ENCODE measurements at places on chromosomes 4 and X.

DNA sequence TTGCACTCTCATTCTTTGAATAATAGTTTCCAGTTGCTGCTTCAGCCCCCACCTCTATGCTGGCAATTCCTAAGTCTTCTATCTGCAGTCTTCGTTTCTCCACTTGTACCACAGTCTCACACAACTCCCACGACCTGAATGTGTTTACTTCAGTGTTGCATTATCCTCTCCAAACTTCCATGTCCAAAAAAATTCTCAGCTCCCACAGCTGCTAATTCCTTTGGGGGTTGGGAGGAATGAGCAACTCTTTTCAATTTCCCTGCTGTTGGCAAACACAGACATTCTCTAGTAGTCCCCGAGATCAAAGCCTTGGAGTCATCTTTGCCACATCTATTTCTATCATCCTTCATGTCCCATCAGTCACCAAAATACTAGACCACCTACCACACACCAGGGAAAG is 14.4 kb upstream of the CDS1 start:
- no peak for DNase-seq

- DNase-seq, result no peak
These were observed 177.3 kb upstream of the FAT1 start for GRCh38 chr4:186900984-186901383.

GRCh38 chr4:182222766-182223165 is 20.4 kb upstream of the TENM3 start:
- DNase-seq, result no peak

DNA sequence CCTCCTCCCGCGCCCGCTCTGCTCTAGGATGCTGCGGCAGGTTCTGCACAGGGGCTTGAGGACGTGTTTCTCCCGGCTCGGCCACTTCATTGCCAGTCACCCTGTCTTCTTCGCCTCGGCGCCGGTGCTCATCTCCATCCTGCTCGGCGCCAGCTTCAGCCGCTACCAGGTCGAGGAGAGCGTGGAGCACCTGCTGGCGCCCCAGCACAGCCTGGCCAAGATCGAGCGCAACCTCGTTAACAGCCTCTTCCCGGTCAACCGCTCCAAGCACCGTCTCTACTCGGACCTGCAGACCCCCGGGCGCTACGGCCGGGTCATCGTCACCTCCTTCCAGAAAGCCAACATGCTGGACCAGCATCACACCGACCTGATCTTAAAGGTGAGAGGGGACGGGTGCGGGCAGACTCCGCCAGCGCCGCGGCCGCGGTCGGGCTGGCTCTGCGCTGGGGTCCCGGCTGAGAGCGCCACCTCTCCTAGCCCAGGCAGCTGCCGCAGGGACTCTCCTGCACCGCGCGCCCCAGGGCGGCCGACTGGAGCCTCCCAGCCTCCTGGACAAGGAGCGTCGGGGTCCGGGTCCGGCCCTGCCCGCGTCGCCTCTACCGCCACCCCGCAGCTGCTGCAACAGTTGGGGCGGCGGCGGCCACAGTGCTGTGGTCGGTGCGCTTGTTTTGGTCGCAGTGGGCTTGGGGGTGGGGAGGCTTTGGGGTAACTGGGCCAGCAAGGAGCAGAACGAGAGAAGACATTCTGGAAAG is at the start of gene PTCHD1:
PTCHD1 (plus strand) TSS at position 2 of the 752 bp plus-strand sequence; CDS start at position 29, 27 bp downstream.
- DNase-seq, result no peak

DNA sequence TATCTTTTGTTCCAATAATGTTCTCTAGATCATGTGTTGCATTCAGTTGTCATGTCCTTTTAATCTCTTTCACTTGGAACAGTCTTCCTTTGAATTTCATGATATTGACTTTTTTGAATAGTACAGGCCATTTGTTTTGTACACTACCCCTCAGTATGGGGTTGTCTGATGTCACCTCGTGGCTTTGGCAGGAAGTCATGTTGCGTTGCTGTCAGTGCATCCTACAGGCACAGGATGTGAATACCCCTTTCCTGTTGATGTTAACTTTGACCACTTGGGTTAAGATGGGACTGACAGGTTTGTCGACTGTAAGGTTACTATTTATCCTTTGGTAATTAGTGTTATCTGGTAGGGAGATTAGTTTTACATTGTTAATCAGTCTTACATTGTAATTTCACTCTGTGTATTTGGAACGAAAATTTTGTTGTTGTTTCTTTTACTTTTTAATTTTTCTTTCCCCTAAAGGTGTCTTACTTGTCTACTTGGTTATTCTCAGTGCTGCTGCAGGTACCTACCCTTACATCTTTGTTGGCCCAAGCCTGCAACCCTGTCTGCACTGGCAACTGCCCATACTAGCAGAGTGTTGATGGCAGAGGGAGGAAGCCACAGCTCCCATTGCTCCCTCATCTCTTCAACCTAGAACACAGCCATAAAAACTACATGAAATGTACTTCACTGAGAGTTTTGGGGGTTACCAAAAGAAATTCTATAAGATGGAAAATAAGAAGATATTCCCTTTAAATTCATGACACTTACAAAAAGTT is 14.7 kb upstream of the ATP8A1 start:
- no peak for DNase-seq

- DNase-seq, result no peak
These were observed 819 bp downstream of the NSG1 start for GRCh38 chr4:4387531-4388310.

DNA sequence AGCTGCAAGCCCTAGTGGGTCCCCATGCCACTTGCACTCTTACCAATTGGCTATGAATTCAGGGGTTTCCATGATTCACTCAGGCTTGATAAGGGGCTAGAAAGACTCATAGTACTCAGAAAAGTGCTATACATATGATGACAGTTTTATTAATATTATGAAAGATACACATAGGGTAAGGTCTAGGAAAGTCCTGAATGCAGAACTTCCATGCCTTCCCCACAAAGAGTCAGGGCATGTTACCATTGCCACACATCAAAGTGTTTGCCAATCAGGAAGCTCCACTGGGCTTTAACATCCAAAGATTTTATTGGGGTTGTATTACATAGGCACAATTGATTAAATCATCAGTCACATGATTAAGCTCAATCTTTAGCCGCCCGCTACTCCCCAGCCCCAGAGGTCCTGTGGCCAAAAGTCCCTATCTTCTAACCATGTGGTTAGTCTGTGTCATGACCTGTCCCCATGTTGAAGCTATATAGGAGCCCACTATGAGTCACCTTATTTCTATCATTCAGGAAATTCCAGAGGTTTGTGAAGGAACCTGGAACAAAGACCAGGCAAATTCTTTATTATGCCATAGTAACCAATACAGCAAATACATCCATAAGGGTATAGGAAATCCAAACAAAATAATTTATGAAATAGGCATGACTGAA is 635.6 kb downstream of the STPG2 start:
- DNase-seq, result no peak

- no peak for DNase-seq
These were observed 1269.5 kb downstream of the RAPGEF2 start for GRCh38 chr4:160372390-160372789.

DNA sequence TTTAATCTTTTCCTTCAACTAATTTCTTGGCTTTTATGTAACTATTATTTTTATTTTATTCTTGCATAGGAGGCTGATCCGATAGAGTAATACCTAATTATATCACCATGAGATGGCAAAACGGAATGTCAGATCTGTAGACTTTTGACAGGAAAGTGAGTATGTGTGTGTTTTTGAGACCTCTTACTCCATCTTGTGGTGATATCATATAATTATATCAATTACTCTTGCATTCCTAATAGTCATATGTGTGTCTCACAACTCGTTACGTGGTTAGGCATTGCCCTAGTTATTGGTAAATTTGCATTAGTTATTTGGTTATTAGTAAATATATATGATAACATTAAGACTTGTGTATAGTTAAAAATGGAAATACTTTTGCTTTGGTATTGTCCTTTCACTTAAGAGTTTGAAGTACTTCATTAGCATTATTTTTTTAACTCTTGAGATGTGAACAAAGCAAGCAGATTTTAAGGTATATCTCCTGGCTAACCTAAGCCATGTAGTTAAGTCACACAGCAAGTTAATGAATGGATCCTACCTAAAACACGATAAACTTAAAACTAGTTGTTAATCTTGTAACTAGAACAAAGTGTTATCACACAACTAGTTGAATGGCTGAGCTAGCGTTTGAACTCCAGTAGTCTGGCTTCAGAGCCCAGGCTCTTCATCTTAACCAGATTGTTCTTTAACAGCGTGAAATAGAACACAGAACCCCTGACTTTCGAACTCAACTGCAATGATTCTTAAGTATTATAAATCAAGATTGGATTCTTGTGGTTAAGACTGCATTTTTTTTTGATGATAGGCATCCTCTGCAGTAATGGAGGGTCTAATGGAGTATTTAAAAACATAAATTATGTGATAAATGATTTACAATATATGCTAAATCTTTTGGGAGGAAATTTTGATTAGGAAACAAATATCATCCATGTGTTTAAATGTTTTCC is 67.1 kb downstream of the PGRMC2 start:
- DNase-seq, result no peak

DNA sequence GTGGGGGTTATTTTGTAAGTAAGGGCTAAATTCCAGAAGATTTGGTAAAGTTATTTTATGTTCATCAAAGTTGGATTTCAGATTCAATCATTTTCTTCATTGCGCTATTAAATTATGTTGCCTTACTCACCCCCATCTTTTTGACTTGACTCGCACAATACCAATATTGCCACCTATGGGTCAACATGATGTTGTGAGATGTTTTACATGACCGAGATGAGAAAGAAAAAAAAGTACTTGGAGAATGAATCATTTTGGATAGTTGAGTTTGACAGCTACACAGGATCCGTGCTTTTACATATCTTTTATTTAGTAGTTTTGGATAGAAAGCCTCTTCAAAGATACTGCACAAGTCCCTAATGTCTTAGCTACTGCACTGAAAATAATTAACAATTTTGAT is 224.2 kb upstream of the EMCN start:
- DNase-seq, result no peak

GRCh38 chr4:113285501-113285900 is 236.0 kb downstream of the ANK2 start:
- no peak for DNase-seq

DNA sequence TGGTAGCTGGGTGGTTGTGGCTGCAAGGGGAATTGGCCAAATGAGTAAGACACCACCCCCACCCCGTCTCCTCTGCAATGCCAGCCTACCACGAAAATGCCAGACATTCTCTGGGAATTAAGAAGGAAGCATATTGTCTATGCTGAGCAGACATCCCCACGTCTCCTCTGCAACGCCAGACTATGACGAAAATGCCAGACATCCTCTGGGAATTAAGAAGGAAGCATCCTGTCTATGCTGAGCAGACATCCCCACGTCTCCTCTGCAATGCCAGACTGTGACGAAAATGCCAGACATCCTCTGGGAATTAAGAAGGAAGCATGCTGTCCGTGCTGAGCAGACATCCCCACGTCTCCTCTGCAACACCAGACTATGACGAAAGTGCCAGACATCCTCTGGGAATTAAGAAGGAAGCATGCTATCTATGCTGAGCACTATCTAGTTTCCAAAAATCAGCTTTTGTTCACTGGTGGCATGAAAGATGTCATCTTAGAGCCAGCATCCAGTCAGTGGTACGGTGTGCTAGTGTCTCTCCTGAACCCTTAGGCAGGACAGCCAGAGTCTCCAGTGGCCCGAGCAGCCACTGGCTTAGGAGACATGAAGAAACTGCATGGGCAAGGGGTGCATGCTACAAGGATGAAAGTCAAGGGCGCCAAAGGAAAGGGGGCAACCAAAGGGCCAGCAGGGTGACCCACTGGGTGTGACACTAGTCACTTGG is 339.8 kb upstream of the FRG1 start:
- DNase-seq, result no peak

- DNase-seq, result no peak
These were observed 52.7 kb downstream of the ADGRA3 start for GRCh38 chr4:22463179-22463578.

DNA sequence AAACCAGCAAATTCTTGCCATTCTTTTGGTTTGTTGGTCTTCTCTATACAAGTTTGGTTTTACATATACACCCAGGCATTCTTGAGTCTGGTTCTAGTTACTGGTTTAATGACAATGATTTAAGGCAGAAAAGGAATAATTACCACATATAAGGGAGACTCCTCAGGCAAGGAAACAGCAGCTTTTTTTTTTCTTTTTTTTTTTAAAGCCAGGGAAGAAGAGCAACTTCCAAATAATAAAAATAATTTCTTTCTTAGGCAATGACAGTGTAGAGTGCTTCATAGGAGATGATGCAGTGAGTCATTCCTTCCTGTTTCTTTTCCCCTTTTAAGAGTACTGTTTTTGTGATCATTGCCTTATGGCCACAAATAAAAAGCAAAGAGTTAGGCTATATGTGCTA is 289.7 kb downstream of the DKK2 start:
- DNase-seq, result no peak

GRCh38 chr4:125891597-125892258 is 577.0 kb downstream of the FAT4 start:
- no peak for DNase-seq

DNA sequence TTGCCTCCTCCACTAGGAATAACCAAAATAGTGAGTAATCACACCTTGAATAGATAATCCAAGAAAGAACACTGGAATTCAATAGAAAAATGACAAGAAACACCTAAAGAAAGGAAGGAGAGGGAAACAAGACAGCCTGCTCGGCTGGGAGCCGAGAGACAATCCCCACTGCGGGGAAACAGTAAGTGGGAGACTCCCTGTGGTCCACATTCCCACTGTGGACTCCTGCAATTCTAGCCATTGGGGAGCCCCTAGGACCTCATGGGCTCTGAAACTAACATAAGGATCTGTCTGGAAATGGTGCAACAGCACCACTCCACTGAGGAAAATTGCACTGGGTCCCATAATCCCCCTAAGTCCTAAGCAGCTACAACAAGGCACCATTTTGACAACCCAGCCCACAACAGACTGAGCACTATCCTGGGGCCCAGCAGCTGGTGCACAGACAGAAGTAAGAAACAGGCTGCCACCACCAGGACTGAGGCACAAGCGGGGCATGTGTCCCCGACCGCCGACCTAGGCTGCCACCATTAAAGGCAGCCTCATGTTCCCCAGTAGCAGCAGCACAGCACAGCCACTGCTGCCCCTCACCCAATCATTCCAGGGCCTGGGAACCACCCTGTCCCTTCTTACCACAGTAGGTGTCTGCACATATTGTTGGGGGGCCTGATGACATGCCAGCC is 14.2 kb downstream of the LRBA start:
- DNase-seq, result no peak

GRCh38 chr4:114734594-114734993 is 136.0 kb downstream of the UGT8 start:
- no peak for DNase-seq

DNA sequence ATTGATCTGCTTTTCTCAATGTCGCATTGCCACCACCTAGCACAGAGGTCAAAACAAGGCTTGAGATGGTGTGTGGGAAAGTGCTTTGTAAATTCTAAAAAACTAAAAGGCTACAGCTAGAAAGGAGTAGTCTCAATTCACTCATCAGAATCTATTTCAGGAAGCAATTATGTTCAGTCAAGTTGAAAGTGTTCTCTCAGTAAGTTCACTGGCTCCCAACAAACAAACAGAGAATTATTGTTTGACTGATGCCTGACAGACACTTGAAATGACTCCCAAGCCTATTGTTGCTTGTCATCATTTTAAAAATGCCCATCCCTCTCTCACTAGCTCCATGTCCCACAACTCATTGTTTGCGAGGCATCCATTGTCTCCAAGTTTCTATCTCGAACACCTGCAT is 419.6 kb upstream of the CPEB2 start:
- DNase-seq, result no peak

- no peak for DNase-seq
These were observed 48.6 kb downstream of the GPC4 start for GRCh38 chrX:133366735-133367134.

All from HL-60 (cell line).